Femur (tissue), 1 donor: ENCODE measurements at places on chromosomes 11 and 22.

DNA sequence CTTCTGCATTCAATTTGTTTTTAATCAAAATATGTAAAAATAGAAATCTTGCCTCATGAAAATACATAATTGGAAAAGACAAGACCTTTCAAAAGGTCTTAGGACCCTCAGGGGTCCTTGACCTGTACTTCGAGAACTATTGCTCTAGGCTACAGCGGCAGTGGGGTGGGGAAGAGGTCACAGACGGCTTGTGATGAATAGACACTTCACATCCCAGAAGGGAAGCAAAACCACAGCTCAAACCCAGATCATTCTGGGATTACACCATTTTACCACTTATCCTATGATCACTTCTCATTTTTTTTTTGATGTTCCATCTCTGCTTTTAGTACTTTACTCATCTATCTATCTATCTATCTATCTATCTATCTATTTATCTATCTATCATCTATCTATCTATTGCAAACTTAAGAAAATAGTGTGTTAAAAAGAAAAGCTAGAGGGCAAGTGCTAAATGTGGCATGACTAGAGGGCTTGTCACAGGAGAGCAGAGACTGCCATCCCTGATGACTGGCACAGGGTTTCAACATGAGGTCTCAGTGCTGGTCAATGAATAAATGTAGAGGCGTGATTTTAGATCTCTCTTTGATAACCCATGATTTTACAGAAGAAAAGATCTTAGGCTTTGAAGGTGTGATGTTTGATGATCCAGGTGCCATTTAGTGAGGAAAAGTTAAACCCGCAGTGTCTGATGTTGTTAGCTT lies 37.1 kb downstream of the RNF141 start:
- no peak for DNase-seq

DNA sequence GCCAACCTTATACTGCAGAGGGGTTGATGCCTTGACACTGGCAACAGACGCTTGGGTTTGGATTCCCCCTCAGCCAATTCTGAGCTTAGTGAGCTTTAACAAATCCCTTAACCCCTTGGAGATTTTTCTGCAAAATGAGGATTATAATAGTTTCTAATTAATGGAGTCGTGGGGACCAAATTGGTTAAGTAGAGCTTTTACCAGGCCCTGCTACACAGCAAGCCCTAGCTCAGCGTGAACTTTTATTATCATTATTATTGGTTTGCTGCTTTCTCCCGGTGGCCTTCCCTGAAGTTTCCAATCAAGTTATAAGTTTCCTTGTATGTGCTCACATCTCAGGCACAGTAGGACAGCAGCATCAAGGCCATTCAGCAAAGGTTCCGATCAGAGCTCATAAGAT lies 156.6 kb upstream of the GUCY1A2 start:
- no peak for DNase-seq

DNA sequence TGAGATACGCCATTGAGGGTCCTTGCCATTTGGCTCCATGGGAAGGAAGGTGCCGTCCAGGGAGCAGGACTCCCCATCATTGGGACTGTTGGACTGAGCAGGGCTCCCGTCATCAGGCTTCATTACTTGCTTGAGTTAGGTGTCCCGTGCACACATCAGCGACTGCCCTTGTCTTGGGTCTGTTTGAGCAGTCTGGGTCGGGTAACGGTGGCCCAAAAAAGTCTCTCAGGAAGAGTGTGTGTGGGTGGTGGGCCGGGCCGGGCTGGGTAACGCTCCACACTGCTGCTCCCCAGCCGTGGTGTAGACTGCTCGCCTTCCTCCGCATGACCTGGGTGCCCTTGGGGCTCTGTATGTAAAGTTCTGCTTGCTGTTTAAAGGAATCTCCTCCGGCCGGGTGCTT lies 293.5 kb downstream of the TBC1D22A start:
- no peak for DNase-seq

- no peak for DNase-seq
Observed at GRCh38 chr11:101741061-101741460, 157.3 kb upstream of the TRPC6 start.

- DNase-seq: no peak
Observed at GRCh38 chr22:37865510-37865909, 16.3 kb downstream of the EIF3L start.
